ENCODE measurements at places on chromosomes 6 and 20.

DNA sequence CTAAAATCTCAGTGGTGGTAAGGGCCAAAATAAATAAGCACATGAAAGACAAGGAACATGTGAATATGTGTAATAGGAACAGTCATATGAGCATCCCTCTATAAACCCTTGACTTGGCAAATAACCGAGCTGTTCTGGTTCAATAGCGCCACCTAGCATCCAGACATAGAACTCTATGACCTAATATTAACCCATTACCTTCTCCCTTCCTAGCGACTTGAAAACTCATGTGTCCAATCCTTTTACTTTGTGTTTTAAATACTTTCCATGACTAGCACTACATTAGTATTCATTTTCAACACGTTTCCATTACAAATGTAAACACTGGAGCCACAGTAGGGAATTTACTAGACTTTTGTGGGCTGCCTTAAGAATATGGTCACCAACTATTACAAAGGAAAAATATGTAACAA is 279.7 kb downstream of the UST start:
- no peak for DNase-seq

DNA sequence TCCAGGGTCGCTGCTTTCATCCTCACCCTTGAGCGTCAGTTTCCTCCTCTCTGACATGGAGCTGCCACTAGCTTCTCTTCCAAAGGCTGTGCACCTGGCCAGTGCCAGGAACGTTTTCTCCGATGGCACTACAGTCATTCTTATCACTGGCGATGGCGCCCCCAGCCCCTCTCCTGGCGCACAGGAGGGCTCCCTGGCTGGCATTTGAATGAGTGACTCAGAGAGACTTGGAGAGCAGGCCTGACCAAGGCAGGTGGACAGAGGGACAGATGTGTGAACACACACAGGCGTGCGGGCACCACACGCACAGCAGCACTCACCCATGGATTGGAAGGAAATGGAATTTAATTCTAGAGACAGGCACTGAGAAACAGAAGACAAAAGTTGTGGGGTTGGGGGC is 77.6 kb downstream of the SRC start:
- no peak for DNase-seq

GRCh38 chr6:92767101-92767500 is 652.3 kb downstream of the EPHA7 start:
- no peak for DNase-seq

DNA sequence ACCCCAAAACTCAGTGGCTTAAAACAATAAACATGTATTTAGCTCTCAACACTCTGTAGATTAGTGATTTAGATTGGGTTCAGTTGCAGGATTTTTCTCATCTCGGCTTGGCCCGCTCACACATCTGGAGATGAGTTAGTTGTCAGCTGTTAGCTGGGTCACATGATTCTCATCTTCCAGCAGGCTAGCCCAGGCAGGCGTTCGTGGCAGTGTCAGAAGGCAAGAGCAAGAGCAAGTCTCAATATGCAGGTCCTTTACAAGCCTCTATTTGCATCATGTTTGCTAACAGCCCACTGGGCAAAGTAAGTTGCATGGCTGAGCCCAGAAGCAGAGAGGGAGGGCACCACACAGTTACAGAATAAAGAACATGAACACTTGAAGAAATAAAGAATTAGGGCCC is 83.6 kb upstream of the MYLIP start:
- no peak for DNase-seq

DNA sequence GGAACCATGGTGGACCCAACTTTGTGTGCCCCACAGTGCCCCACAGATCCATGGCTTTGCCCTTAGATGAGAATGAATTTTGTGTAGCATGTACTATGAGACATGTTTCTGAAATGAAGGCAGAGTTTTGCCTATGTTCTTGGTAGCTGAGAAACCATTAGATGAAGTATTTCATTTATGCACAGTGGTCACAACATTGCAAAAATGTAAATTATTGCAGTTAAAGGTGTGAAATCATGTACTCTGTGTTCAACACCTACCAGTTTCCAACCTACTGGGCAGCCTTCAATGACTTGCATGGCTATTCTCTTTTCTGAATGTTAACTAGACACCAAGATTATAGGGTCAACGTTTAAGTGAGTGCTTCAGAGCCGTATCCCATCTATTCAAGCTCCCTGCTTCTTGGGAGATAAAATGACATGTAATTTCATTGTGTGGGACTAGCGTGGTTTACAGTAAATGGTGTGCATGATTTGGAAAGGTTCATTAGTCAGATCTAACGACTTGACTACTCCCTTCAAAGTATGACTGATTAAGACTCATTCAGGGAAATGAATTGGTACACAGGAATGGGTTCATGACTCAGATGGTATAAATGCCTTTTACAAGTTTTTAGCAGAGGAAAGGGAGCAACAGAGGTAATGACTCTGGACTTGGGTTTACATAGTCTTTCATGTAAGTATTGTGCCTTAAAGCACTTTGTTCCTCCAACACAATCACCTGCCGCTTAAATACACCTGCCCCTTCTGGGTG is 106.1 kb upstream of the AKIRIN2 start:
- DNase-seq = no peak

- DNase-seq = no peak
Measured at GRCh38 chr20:430091-430999, 22.2 kb downstream of the RBCK1 start.

DNA sequence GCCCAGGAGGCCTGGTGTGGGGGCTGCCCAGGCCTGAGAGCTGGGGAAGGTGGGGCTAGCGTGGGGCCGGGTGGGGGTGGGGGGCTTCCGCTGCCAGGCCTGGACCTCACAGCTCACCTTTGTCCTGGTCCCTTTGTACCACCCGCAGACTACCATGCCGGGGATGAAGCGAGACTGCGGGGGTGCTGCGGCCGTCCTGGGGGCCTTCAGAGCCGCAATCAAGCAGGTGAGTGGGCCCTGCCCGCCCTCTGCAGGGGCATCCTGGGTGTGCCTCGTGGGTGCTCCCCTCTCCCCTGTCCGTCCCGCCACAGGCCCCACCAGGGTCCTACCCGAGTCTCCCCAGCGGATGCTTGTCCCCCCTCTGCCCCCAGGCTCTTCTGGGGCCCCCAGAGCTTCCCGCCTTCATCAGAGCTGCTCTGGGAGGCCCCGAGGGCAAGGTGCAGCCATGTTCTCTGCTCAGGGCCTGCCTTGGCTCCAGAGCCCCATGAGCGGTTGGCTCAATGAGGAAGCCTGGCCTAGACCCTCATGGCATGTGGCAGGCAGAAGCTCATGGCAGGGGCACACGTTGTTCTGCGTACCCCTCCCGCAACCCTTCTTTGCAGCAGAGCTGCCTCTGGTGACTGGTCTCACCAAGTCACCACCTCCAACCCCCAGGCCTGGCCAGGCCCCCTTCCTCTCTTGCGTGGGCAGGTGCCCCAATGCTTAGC is 14.5 kb downstream of the NPEPL1 start:
- DNase-seq = no peak

GRCh38 chr6:97674802-97675201 is 391.8 kb upstream of the MMS22L start:
- DNase-seq = no peak
